Motor neuron (in vitro differentiated cells): ENCODE measurements at places on chromosomes 11 and 22.

- no peak for ATAC-seq
These were observed 177.4 kb downstream of the BUD13 start for GRCh38 chr11:116595305-116595880.

DNA sequence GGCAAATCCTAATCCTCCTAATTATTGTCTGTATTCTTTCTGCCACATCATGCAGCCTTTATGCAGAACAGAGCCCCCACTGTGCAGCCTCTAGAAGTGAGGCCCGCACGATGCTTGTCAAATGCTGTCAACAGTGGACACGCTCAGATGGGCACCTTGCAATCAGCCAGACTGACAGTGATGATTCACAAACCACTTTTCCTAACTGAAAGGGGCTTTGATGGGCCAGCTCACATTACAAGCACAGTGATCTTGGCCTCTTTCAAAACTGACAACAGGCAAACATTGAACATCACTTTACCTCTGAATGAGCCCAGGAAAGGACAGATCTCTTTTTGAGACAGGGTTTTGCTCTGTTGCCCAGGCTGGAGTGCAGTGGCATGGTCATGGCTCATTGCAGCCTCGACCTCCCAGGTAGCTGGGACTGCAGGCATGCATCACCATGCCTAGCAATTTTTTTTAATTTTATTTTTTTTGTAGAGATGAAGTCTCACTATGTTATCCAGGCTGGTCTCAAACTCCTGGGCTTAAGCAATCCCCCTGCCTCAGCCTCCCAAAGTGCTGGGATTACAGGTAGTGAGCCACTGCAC, 18.0 kb upstream of the E2F8 start:
- no peak for ATAC-seq

DNA sequence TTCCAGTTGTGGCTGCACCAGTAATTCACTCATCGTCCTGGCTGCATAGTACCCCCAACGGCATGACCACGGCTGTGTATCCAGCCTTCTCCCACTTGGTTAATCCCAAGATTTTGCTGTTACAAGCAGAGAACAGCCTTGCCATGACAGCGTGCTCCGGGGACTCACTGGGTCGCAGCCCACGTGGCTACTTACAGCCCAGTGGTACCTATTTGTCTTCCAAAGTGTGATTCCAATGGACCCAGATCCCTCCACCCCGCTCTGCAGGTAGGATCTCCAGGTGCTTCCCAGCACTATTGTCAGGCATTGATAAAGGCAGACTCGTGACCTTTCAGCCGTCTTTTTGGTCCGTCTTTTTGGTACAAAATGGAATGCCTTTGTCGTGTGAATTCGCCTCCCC, 119.0 kb upstream of the FGF3 start:
- ATAC-seq = no peak

DNA sequence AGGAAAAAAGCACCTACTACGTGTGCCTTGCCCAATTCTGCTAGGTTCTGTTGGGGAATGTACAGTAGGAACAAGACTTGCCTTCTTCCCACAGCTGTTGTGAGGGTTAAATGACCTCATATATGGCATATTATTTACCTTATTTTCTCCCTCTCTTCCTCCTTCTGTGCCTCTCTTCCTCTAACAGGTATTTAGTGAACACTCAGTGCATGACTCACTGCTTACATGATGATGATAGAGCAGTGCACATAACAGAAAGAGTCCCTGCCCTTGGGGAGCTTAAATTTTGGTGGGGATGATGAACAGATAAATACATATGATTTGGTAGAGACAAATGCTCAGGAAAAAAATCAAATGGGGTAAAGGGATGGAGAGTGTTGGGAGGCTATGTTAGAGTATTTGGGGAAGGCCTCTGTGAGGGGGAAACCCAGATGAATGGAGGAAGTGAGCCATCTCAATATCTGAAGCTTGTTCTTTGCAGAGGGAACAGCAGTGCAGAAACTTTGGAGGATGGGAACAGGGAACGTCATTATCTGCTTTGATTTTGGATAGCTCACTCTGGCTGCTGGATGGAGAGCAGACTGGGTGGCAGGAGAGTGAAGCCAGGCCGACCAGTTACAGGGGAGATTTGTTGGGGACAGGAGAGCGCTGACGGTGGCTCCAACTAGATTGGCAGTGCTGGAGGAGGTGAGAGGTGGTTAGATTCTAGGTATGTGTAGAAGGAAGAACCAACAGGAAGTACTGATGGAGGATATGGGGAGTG, 95.5 kb upstream of the TENM4 start:
- no peak for ATAC-seq

- ATAC-seq = no peak
These were observed 1495.7 kb downstream of the TBC1D22A start for GRCh38 chr22:48258064-48258701.

- no peak for ATAC-seq
These were observed 16.4 kb upstream of the SCGB1A1 start for GRCh38 chr11:62402226-62402959.

DNA sequence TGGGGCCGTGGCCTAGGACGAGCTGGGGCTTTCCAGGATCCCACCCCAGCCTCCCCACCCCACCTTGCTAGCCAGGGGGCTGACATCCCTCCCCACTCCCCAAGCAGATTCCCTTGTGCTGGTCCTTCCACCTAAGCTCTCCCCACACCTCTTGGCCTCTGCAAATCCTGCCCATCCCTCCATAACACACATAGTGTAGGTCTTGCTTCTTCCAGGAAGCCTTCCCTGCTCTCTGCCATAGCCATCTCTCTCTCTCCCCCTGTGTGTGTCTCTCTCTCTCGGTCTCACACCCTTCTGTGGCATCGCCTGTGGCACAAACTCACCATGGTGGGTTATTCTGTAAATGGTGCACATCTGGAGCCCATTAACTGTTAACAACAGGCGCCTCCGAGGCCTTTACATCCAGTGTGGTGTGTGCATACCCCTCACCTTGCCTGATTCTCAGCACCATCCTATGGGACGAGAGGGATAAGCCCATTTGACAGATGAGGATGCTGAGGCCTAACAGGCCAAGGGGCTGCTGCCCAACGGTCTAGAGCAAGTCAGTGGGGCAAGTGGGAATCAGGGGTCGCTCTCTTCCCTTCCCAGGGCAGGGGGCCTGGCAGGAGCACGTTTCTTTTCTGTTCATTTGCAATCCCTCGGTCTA, 22.2 kb upstream of the PICK1 start:
- ATAC-seq = no peak

DNA sequence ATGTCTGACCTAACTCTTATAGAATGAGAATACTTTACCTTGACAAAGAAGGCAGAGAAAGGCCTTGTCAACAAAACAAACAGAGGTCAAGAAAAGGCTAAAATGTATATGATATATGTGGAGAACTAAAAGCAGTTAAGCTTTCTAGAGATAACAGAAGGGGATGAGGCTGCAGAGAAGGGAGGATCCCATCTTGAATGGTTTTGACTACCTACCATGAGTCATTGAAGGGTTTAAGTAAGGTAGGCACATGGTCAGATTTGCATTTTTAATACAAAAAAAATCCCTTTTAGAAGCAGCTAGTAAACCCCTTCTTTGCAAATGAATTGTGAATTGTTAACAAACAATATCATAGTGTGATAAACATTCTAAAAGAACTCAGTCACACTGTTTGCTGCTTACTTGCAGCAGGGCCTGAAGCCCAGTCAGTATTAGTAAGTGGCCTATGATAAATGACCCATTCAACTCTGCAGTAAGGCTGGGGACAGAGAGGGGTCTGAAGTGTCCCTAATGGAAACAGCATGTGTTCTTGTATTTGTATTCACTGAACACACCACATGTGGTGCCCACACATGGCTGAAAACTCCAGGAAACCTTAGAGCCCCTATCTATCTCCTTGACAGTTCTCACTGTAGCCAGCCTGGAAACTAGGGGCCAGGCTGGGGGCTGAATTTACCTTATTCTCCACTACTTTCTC, 328.8 kb upstream of the PITPNB start:
- peak; percentile 96 for ATAC-seq

DNA sequence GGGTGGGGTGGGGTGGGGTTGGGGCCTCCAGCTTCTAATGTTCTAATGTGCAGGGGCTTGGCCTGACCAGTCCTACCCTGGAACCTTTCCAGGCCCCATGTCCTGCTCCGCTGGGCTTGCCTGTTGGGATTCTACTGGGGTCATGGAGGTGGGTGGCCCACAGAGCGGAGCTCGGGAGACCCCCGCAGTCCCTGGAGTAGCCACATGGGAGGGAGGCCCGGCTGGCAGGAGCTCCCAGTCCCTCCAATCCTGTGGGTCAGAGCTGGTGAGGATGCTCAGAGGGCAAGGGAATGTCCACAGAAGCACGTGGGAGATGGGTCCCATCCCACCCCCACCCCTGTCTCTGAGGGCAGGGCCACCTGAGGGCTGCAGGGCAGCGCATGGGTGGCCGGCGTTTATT, 2.9 kb downstream of the SEPTIN5 start:
- ATAC-seq = no peak
